Iris pigment epithelial cell (primary cell): ENCODE measurements at places on chromosomes 4 and X.

- peak; percentile 88 for DNase-seq
Observed at GRCh38 chr4:120156120-120156718, 89.6 kb upstream of the MAD2L1 start.

- DNase-seq: peak; percentile 76
Observed at GRCh38 chr4:7910263-7910896, 29.3 kb downstream of the AFAP1 start.

GRCh38 chr4:107624024-107624423 is 96.0 kb downstream of the PAPSS1 start:
- peak; percentile 16 for DNase-seq

- peak; percentile 25 for DNase-seq
Observed at GRCh38 chrX:101417981-101418841, 10.2 kb downstream of the HNRNPH2 start.

GRCh38 chrX:28120072-28120471 is 138.8 kb upstream of the DCAF8L1 start:
- DNase-seq: no peak

- no peak for DNase-seq
Observed at GRCh38 chrX:133674726-133675470, 259.6 kb upstream of the GPC4 start.

- no peak for DNase-seq
Observed at GRCh38 chrX:111443946-111444345, 32.0 kb upstream of the DCX start.

DNA sequence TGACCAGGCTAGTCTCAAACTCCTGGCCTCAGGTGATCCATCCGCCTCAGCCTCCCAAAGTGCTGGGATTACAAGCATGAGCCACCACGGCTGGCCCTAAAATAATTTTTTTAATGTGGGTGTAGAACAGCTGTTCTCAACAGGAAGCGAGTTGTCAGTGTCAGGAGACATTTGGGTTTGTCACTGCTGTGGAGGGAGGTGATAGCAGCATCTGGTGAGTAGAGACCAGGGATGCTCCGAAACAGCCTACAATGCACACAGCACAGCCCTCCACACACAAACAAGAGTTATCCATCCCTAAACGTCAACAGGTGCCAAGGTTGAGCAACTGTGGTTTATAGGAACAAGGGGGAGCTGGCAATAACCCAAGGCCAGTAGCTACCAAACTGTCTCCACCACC is 243.4 kb upstream of the STS start:
- DNase-seq: no peak

DNA sequence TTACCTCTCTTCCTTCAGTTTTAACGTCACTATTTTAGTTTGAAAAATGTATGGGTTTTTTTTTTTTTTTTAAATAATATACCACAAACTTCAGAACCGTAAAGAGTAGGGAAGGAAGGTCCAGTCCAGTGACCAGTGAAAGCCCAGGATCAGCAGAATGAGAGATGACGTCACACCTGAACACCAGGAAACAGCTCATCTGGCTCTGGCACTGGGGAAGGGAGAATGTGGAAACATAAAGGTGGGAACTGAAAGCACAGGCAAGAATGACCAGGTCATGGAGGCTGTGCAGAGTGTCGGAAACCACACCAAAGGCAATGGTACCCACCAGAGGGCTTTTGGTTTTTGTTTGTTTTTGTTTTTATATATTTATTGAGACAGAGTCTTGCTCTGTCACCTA is 141.2 kb downstream of the DHX15 start:
- DNase-seq: no peak

DNA sequence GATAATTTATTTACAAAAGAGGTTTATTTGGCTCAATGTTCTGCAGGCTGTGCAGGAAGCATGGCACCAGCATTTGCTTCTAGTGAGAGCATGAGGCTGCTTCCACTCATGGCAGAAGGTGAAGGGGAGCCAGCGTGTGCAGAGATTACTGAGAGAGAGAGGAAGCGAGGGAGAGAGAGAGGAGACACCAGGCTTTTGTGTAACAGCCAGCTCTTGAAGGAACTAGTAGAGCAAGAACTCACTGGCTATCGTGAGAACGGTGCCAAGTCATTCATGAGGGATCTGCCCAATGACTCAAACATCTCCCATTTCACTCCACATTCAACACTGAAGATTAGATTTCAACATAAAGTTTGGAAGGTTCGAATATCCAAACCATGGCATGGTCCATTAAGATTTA is 12.7 kb downstream of the GUCY1A1 start:
- peak; percentile 90 for DNase-seq

DNA sequence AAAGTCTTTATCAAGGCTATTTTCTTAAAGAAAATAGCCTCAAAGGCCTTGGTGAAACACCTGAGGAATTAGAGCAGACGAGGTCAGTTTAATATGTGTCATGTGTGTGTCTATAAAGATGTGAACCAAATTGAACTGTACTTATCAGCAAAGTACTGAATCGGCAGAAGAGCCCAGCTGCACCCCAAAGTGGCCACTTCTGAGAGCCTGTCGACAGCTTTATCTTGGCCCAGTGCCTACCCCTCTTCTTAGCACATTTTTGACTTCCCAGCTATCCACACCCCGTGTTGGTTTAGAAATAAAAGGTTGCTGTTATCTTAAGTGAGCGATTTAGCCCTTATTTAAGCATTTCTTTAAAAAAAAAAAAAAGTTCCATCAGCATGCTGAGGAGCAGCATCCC is 329.7 kb downstream of the FBXW7 start:
- no peak for DNase-seq

- DNase-seq: no peak
Observed at GRCh38 chrX:8033175-8033574, 106.0 kb upstream of the PNPLA4 start.

GRCh38 chrX:40090050-40090804 is 7.5 kb downstream of the BCOR start:
- DNase-seq: no peak

- no peak for DNase-seq
Observed at GRCh38 chr4:901192-901910, 30.8 kb downstream of the GAK start.

- peak; percentile 61 for DNase-seq
Observed at GRCh38 chr4:136741468-136741867, 790.8 kb downstream of the PCDH18 start.

DNA sequence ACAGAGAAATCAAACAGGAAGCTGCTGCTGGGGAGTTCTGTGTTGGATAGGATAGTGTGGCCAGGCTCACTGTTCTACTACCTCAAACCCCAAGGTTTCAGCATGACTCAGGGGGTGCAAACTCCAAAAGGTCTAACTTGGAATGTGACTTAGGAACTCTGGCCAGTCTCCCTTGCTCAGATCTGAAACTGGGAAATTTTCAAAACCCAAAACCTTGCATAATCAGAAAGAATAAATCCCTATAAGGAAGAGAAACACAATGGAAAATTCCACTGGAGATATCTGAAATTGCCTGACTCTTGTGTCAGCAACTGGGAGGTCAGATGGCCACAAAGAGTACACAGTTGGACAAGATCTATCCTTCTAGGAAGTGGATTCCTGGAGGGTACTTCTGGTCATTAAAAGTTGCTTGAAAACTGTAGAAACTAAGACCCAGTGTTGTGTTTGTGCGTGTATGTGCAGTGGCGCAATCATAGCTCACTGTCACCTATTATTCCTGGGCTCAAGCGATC is 58.0 kb downstream of the PPEF2 start:
- DNase-seq: peak; percentile 92

DNA sequence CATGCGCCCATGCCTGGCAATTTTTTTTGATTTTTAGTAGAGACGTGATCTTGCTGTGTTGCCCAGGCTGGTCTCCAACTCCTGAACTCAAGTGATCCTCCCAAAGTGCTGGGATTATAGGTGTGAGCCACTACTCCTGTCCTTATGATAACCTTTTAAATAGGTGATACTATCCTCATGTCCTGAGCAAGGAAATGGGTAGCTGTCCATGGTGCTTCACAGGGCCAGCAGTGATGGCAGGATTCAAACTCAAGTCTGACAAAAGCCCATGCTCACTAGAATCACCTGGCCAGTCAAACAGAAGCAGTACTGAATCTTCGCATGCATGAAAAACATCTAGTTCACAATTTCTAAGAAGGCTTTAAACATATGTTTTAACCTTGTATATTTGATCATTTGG is 235.1 kb downstream of the NR3C2 start:
- DNase-seq: peak; percentile 4

GRCh38 chr4:99856166-99856565 is 38.1 kb downstream of the LAMTOR3 start:
- DNase-seq: peak; percentile 82

GRCh38 chrX:53251307-53251706 is 26.3 kb upstream of the KDM5C start:
- no peak for DNase-seq

- no peak for DNase-seq
Observed at GRCh38 chr4:100022792-100023222, 72.7 kb upstream of the H2AZ1 start.

DNA sequence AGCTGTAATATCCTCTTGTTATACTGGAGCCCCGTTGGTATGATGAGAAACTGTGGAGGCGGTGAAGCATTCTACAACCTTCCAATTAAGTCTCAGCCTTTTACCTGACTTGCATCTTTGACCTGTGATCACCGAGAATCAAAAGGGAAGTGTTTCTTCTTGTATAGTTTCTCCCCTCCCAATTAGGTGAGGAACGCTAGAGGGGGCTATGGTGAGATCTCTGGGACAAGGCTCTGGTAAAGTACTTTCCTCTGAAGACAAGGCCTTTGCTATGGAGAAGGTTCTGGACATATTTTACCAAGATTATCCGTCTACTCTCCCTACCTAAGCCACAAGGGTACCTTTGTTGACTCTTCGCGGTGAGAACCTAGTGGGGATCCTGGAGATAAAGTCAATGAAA is 111.3 kb downstream of the CBLL2 start:
- no peak for DNase-seq

- DNase-seq: peak; percentile 18
Observed at GRCh38 chr4:125397226-125397625, 82.5 kb downstream of the FAT4 start.

DNA sequence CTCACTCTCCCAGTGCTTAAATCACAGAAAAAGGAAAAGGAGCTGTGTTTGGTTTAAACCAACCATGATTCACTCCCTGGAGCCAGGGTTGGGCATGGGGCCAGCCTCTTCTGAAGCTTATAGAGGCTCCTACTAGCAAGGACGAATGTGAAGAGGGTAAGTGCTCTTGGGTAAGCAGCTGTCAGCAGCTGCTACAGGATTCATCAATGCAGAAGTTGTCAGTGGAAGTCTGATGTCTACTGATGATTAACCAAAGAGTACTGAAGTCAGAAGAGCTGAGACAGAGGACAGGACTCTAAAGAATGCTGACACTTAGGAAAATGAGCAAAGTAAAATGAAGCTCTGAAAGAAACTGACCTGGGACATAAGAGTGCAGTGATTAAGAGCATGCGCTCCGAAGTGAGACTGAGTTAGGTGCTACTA is 32.7 kb upstream of the JADE1 start:
- peak; percentile 95 for DNase-seq

- DNase-seq: no peak
Observed at GRCh38 chr4:158964114-158964727, 138.7 kb upstream of the RAPGEF2 start.

GRCh38 chr4:21801661-21802385 is 146.7 kb downstream of the KCNIP4 start:
- DNase-seq: peak; percentile 52

DNA sequence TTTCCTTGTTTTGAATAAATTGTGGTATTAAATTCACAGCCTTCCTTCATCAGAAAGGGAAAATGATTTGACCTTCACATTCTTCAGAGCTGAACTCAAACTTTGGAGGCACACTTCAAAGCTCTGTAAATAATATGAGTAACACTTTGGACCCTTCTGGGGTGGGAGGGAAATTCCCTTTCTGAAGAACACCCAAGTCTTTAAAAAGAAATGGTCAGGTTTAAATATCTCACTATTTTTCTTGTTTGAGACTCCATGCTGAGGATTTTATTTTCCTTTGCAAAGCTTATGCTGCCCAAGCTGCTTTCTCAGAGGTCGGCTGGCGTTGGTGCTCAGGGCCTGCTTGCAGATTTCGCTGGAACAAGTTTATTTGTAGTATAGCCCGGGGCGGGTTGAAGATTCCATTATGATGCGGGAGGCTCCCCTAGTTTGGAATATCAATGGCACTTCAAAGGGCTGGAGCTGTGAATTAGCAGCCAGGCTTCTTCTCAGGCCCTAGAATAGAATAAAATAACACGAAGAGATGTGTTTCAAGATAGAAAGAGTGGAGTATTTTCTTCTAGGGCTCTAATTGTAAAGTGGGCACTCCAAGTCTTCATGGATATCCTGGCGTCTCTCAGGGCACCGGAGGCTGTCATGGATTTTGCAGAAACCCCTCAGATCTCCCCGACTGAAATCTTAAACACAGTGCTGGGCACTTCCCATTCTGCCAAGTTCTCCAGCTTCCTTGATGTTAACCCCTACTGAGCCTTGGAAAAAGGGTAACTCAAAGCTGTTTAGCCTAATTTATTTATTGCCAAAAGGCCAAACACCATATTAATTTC is 315.6 kb downstream of the GPAT3 start:
- DNase-seq: peak; percentile 57

- peak; percentile 40 for DNase-seq
Observed at GRCh38 chr4:172601195-172601594, 567.4 kb upstream of the GALNT7 start.

GRCh38 chr4:102819588-102820365 is 7.6 kb downstream of the UBE2D3 start:
- peak; percentile 68 for DNase-seq

- no peak for DNase-seq
Observed at GRCh38 chr4:108203377-108203776, 34.6 kb upstream of the LEF1 start.

DNA sequence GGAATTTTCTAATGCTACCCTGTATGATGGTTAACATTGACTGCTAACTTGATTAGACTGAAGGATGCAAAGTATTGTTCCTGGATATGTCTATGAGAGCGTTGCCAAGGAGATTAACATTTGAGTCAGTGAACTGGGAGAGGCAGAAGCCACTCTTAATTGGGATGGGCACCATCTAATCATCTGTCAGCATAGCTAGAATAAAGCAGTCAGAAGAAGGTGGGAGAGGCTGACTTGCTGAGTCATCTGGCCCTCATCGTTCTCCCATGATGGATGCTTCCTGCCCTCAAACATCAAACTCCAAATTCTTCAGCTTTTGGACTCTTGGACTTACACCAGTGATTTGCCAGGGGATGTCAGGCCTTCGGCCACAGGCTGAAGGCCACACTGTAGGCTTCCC is 878.5 kb downstream of the PCDH7 start:
- no peak for DNase-seq

- DNase-seq: no peak
Observed at GRCh38 chr4:150127757-150128156, 49.5 kb downstream of the DCLK2 start.
